Activated CD4-positive, CD25-positive, alpha-beta regulatory T cell (primary cell): ENCODE measurements at places on chromosomes 5 and 9.

- no peak for DNase-seq
These were observed 5.1 kb downstream of the LCP2 start for GRCh38 chr5:170292179-170293104.

DNA sequence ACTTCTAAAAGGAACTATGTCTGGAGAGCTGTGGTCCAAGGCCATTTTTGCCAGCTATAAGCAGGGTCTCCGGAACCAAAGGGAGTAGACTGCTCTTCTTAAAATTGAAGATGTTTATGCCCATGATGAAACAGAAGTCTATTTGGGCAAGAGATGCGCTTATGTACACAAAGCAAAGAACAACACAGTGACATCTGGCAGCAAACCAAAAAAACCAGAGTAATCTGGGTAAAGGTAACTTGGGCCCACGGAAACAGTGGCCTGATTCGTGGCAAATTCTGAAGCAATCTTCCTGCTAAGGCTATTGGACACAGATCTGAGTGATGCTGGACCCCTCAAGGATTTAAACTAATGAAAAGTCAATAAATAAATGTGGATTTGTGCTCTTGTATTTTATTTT lies 29.7 kb upstream of the GLDC start:
- no peak for DNase-seq

DNA sequence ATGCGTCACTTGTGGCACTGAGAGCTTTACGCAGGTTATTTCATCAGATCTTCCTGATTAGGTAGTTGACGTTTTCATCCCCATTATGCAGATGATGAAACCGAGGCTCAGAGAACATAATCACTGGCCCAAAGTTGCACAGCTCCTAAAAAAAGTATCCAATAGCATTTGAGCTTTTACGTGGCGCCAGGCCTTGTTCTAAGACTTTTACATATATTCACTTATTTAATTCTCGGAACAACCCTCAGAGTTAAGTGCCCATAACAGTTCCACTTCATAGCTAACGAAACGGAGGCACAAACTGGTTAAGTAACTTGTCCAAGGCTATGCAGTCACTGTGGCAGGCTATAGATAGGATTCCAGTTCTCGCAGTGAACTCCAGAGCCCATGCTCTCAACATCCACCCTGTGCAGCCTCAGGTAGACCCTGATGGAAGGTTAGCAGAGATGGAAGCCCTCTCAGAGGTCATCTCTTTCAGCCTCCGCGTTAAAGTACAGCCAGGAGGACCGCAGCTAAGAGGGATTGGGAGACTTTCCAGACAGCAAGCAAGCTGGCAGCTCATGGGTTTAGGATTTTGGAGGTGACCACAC lies 39.3 kb downstream of the AMBP start:
- no peak for DNase-seq

DNA sequence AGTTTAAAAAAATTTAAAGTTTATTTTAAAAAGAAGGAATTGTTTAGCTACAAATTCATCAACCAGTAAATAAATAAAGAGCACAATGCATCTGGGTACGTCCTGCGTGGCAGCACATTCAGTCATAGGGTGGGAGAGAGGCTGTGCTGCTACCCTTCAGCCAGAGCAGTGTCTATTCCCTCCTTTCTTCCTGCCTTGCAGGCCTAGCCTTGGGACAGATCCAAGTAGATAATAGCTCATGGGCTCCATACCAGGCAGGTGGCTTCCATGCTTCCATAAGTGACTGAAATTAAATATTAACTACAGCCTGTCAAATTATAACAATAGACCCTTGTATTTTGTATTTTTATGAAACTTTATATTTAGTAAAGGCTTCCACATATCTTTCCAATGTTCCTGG lies 408.3 kb upstream of the RGMB start:
- no peak for DNase-seq

DNA sequence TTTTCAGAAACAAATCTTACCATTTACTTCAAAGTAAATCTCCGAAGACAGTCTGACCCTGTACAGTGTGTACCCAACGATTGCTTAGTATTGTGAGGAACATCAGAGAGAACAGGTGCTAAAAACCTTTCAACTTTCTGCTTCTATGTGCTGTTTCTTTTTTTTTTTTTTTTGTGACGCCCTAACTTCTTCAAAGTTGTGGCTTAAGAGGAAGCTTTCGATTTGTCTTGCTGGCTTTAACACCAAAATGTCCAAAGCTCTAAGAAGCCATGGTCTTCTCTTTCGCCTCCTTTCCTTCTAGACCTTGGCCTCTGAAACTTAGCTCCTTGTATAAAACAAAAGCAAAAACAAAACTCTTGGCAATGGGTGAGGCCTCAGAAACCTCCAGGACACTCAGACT lies 1.2 kb downstream of the TNFSF8 start:
- no peak for DNase-seq
